Activated CD4-positive, CD25-positive, alpha-beta regulatory T cell treated with anti-CD3 and anti-CD28 coated beads, Interleukin-2, amount 50 U/mL, for 24 hours (primary cell): ENCODE measurements at places on chromosomes 6 and 20.

GRCh38 chr6:34331371-34332050 is 61.0 kb downstream of the NUDT3 start:
- ATAC-seq: no peak

GRCh38 chr6:138682704-138683527 is 90.7 kb upstream of the CCDC28A start:
- ATAC-seq: no peak

GRCh38 chr6:12203001-12203400 is 87.2 kb upstream of the EDN1 start:
- ATAC-seq: no peak

DNA sequence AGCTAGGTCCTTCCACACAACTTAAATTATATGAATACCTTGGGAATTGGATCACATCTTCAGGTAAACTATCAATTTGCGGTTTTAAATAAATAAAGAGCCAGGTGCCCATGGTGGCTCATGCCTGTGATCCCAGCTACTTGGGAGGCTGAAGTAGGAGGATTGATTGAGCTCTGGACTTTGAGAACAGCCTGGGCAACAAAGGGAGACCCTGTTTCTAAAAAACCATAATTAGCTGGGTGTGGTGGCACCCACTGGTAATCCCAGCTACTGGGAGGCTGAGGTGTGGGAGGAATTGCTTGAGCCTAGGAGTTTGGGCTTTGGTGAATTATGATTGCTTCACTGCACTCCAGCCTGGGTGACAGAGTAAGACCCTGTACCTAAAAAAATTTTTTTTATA is 3.4 kb downstream of the GMNN start:
- no peak for ATAC-seq

GRCh38 chr6:82679232-82679631 is 315.6 kb downstream of the TPBG start:
- no peak for ATAC-seq

DNA sequence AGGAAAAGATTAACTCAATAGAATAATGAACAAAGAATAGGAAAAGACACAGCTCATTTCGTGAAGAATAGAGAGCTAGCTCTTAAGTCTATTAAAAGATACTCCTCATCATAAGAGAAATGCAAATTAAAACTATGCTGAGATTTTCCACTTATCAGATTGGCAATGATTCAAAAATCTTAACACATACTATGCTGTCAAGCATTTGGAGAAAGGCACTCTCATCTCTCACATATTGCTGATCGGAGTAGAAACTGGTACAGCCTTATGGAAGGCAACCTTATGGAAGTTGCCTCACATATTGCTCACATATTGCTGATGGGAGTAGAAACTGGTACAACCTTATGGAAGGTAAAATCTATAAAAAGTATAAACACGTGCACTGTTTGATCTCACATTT is 21.4 kb upstream of the PLAGL1 start:
- ATAC-seq: no peak

GRCh38 chr6:163836876-163837690 is 422.6 kb downstream of the QKI start:
- no peak for ATAC-seq

DNA sequence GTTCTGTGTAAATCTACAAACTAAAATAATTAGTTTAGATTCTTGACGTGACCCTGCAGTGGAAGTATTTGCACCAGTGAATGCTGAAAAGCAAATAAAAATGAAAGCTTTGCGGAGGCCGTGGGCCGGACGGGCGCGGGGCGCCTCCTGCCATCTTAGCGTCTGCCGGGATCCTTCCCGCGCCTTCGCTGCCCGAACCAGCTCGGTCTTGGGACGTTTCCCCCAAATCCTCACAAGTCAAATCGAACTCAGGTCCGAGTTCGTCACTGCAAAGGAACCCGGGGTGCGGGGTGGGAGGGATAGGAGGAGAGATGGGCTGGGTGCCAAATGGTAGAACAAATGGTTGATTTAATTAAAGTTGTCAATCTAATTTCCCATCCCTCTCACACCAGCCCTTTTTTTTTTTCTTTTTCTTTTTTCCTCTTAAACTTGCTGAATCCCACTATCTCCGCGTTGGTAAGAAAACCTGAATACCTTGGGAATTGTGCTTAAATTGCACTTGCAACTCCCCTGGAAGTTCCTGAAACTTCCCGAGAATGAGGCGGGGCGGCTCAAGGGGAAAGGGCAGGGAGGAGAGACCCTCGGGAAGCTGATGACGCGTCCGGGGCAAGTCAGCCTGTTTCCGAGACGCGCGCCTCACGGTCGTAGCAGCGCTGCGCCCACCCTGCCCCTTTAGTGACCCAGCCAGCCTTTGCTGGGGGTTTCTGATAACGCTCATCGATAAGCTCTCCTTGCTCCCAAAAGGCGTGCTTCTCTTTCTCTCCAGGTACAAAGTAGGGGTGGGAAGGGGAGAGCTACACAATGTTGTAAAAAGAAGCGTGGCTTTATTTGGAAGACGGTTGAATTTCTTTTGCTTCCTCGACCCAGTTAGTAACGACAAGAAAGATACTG is 1.8 kb downstream of the GJA1 start:
- no peak for ATAC-seq

- no peak for ATAC-seq
Observed at GRCh38 chr20:51139891-51140290, 117.0 kb upstream of the KCNG1 start.

- ATAC-seq: no peak
Observed at GRCh38 chr20:4671015-4671414, 50.7 kb upstream of the PRND start.

DNA sequence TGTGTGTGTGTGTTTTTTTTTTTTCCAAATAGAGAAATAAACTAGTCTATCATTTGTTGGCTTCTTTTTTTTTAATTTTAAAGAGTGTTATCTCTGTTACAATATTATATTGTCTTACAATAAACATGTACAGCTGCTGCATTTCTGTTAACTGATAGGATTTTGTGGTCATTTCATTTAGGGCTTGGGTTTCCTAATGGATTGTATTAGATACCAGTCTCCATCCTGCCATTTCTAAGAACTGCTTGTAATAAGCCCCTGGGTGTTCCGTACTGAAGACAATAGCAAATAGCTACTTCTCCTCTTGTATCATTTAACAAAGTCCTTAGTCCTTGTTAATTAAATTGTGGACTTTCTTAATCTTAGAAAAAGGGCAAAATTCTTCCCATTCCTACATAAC is 45.7 kb downstream of the SOBP start:
- no peak for ATAC-seq

GRCh38 chr6:139262519-139263300 is 29.1 kb downstream of the TXLNB start:
- peak; percentile 98 for ATAC-seq

DNA sequence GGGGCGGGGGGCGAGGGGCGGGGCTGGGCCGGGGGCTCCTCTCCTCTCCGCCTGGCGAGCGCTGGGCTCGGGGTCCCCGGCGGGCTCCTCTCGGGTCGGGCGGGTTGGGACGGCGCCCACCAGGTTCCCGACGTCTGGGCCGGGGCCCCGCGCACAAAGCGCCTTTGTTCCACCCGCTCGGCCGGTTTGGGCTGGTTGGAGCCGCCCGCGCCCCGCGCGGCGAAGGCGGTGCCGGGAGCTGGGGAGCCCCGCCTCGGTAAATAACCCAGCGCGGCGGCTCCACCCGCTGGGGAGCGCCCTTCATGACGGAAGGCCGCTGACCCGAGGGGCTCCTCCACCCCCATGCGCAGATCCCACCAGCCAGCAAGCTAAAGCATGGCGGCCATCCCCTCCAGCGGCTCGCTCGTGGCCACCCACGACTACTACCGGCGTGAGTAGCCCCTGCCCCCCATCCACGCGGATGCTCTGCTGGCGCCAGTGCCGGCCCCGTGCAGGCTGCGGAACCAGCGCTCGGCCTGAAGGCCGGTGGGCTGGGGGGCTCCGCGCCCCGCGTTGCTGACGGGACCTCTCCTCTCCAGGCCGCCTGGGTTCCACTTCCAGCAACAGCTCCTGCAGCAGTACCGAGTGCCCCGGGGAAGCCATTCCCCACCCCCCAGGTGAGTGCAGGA is 503 bp downstream of the PPDPF start:
- ATAC-seq: peak; percentile 67

- ATAC-seq: peak; percentile 84
Observed at GRCh38 chr6:134822920-134823709, 126.8 kb downstream of the ALDH8A1 start.

DNA sequence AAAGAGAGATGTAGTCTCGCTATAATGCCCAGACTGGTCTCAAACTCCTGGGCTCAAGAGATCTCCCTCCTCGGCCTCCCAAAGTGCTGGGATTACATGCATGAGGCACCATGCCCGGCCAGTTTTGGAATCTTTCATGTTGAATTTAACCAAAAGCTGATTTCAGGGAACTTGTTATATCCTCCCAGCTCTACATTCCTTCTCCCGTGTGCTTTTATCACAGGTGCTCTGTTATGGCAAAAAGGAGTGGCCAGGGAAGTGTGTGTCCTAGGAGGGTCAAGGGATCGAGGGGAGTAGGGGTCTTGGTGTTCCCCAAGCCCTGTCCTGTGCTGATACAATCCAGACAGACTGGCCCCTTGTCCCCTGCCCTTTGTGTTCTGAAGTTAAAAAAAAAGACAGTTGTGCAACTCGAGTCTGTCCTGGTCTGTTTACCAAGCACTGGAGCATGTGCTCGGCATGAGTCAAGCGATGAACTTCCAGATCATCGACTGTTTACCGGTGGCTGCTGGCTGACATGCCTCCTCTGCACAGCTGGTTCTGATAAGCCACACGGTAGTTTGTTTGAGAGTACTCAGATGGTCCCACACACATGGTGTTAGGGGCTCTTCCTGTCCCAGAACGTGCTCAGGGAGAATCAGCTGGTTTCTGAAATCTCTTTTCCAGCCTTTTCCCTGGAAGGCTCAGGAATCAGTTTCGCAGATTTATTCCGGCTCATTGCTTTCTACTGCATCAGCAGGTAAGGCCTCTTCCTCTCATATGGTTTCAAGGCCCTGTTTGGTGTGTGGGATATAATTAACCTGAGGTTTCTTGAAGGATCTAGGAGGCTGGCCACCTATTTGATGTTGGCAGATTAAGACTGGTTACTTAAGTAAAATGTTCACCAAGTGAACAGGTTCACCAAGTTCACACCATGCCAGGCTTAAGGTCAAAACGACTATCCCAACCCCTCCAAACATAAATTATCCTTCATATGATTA is 52.6 kb upstream of the NAA20 start:
- no peak for ATAC-seq

DNA sequence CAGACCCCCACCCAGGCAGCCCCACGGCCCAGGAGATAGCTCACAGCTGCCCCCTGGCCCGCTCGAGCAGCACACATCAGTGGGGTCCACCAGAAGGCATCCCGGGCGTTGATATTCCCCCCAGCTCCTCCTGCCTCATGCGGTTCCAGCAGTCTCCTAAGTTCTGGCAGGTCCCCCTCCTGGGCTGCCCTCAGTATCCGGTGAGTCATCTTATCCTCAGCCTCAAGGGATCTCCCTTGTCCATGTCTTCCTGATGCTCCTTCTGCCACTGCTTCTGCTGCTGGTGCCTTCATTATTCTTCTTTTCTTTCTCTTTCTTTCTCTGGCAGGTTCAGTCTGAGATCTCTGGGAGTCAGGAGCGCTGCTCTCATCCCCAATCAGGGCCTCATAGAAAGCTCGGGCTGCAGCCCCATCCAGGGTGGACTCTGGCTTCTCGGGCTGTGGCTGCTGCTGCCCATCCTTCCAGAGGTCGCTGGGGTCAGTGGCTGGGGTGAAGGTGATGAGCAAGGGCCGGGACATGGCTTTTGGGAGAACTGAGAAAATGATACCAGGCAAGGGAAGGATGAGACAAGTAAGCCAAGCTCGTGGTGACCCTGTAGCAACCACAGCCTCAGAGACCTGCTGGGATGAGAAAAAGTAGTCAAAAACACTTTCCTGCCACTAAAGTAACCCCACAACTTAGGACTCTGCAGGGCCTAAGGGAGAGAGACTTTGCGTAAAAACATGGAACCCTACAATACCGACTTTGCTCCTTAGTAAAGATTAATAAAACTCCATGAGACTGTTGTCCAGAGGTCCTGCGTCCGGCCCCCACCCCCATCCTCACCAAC is 622 bp downstream of the GPANK1 start:
- no peak for ATAC-seq

DNA sequence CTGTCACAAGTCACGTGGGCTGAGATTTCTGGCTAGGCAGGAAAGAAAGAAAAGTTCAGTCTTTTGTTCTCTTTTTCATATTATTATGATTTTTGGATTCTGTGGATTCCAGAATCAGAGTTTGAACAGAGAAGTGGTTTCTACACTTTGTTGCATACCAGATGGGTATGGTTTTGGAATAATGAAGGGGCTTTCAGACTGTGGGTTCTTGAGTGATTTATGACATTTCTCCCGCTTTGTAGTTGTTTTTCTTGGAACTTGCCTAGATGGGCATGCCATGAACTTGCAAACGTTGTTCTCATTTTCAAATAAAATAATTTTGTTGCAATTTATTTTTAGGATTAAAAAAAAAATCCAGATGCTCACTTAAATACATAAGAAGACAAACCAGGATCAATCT is 34.4 kb downstream of the CBFA2T2 start:
- ATAC-seq: no peak

DNA sequence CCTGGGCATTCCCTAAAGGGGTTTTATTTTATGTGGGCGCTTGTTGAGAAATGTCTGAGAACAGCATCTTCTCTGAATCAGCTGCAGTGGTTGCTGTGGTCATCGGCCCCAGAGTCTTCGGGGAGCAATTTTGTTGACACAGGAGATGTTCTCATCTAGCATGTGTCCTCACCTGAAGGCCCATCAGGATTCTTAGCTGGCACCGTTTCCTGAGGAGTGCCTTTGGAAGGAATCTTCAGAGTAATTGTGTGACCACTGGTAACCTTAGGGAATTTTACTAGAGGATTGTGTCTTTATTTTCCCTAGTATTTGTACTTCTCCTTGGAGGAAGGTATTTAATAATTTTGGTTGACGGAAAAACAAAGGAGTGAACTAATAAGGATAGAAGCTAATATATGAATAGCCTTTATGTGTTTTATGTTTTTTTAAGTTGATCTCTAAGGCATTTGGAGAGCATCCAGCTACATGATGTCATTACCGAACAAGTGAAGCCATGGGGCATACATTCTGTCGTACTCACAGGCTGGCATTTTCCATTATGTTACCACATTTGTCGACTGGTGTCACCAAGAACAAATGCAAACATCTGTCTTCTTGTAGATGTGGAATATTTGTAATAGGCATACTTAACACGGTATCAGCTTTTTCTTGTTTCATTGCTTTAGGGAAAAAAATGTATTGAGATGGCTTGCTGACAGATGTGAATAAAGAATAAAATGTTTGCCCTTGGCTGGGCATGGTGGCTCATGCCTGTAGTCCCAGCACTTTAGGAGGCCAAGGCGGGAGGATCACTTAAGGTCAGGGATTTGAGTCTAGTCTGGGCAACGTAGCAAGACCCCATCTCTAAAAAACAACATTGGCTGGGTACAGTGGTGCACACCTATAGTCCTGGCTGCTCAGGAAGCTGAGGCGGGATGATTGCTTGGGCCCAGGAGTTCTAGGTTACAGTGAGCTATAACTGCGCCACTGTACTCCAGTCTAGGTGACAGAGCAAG is 41.9 kb downstream of the TULP4 start:
- no peak for ATAC-seq
